NCI-H345 (cell line): ENCODE measurements at places on chromosomes 3 and 15.
A peak's percentile ranks its signal among the peaks of the same experiment; 100 is the strongest.

DNA sequence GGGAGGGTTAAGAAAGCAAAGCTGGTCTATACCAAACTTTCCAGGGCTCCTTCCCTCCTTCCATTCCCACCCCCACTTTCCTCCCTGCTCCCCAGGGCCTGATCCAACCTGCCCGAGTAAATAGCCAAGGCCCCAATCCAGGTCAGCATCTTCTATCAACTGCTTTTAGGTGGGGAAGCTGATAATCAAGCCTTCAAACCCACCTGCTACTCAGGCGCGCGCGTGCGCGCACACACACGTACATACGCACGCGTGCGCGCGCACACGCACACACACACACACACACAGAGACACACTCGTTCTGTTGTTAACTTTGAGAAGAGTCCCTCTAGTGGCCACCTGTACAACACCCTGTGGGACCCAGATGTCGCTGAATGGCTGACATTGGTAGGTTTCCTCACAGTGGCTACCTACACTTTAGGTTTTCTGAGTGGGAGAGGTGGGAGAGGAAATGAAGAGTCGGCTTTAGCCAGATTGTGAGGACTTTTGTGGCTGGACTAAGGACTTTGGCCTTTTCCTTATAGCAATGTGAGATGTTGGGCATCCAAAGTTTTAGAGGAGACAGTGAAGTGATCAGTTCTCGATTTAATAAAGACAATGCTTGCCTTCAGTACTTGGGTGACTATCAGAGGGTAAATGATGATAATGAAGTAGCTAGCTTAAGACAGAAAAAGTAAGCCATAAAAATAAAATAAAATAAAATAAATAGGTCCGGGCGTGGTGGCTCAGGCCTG is 179.9 kb upstream of the C2CD4B start:
- peak; percentile 17 for DNase-seq

DNA sequence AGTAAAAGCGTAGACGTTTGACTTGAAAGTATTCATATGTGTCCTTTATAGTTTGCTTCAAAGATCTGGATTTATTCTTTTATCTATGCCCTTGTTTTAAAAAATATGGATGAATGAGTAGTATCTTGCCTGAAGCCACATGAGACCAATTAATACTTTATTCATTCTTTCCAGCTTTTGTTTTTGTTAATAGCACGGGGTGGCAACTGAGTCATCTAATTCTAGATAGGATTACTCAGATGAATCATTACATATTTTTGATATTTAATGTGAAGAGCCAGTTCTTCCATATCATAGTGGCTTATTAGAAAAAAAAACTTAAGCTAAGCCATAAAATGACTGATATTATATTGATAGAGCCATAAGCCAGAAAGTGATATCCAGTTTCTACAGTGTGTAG is 121.9 kb downstream of the BBX start:
- no peak for DNase-seq

DNA sequence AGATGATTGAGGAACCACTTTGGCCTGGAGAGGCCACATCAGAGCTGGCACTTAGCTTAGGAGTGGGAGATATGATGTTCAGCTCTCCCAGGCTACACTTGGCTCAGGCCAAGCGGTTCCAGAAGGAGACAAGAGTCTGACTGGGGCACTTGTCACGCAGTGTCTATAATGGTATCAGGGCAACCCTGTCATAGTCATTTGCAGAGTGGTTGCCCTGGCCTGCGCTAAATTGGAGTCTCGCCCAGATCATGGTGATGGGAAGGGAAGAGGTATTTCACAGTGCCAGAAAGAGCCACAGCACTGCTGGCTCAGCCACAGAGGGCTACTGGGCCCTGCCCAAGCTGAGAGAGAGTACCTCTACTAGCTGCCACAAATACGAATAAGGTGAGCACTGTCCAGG is 186.9 kb upstream of the CRBN start:
- DNase-seq: no peak

DNA sequence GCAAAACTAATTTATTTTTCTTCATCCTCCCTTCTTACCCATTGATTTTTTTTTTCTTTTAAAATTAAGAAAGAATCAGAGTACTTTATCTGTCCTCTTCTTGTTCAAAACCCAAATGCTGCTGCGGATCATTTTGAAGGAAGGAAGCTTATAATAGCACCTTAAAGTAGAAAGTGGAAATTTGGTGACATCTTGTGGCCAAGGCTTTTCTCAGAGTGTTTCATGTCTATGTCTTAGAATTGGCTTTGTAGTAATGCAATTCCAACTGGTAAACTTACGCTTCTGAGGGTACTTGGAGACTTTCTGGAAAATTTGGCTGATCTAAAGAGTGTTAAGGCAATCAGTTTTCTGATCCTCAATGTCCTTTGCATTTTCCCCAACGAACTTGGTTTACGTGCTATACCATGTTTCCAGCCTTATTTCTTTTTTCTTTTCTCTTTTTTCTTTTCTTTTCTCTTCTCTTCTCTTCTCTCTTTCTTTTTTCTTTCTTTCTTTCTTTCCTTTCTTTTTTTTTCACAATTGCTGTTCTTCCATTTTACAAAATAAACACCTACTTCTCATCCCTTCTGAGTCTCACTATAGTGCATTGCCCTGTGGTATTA is 30.7 kb downstream of the C3orf38 start:
- no peak for DNase-seq

- DNase-seq: no peak
These were observed 126.7 kb downstream of the MYLK start for GRCh38 chr3:123757281-123757940.

GRCh38 chr15:94631608-94632007 is 400.2 kb downstream of the MCTP2 start:
- no peak for DNase-seq

DNA sequence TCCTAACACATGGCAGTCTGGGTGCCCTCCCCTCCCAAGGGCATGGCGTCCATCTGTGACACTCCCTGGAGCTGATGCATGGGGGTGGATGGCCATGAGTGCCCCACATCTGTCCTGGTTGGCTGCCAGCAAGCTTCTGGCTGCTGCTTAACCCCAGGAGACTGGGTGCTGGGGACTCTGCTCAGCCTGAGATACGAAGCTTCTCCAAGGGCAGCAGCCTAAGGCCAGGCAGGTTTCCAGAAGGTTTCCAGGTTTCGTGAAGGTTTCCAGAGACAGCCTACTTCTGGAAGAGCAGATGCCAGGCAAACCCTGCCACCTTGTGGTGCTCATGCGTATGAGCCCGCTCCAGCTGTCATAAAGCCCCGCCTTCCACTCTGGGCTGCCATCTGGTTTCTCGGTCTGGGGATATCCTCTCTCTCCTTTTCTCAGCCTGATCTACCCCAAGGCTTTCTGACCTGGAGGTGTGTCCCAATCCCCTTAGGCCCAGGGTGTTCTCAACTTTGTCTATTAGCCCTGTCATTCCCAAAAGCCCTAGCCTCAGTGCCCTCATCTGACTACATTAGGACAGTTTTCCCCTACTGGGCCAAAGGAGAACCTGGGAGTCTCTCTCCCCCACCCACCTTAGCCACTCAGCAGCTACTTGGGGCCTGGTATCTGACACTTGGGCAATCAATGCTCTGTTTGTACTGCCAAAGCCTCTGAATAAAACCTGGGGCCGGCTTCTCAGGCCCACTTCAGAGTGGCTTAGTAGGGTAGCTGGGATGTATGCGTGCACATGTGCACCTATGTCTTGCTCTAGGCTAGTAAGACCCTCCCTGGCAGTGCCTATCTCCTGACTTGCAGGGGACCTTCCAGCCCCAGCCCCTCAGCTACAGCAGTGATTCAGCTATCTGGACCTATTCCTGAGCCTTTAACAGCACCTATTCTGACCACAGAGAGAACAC is 12.0 kb downstream of the MRPL46 start:
- DNase-seq: peak; percentile 53

GRCh38 chr3:128537091-128537703 is 44.2 kb upstream of the GATA2 start:
- DNase-seq: no peak

DNA sequence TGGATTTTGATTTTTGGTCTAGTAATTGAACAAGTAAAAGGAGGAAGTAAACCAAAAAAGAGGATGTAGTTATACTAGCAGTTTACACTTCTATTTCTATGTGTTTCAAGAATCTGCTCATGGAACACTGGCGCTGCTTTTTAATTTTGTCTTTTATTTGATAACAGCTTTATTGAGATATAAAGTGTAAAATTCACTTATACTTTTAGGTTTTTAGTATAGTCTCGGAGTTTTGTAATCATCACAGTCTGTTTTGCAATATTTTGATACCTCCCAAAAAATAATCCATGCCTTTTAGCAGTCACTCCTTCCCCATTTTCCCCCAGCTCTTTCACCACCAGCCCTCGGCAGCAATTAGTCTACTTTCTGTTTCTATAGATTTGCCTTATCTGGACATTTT is 18.0 kb downstream of the UBE2E2 start:
- DNase-seq: no peak

GRCh38 chr3:58102390-58102750 is 94.1 kb downstream of the FLNB start:
- DNase-seq: no peak

- DNase-seq: peak; percentile 19
These were observed 40.7 kb downstream of the MYRIP start for GRCh38 chr3:39849992-39850715.

DNA sequence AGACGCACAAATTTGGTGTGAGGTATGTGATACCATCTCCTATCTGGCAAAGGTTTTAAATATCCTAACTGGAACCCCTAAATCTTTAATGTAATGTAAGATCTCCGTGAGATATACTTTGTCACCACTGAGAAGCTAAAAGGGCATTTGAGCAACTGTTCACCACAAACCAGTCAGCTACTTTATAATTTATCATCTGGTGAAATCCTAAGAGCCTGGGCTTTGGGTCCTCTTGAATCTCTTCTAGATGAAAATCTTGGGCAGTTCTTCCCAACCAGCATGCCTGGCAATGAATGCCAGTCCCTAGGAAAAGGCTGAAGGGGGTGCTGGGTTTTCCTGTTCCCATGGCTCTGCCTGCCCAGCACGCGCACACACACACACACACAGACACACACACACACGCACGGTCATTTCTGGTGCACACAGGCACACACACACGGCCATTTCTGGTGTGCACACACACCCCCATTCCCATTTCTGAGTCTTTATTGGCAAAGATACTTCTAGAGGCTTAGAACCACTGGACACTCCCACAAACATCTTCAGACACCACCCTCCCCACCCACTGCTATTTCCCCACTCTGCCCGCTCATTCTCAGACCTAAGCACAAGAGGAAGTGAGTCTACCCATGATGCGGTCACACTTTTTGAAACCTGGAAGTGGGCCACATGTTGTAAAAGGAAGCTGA is 72.6 kb downstream of the MYO1E start:
- DNase-seq: no peak

DNA sequence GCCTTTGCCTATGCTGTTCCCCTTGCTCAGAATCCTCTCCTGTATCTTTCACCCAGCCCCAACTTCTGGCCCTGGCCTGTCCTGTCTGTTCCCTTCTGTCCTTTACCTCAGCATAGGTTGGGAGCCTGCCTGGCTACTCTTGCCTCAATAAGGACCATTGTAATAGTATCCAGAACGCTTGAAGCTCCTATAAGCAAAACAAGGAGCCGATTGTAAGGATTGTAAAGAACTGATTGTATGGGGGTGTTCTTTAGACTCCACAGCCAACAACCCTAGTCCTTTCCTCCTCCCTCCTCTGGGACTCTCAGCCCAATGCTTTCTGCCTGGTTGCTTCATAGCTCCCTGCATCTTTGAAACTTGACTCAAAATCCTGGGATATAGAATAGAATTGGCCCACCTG is 18.7 kb upstream of the RAD54L2 start:
- no peak for DNase-seq

- no peak for DNase-seq
These were observed 3.1 kb upstream of the C3orf33 start for GRCh38 chr3:155809181-155809580.

- DNase-seq: no peak
These were observed 487.1 kb upstream of the CNTN3 start for GRCh38 chr3:75101329-75102147.

GRCh38 chr15:66673410-66674322 is 28.4 kb upstream of the SMAD6 start:
- DNase-seq: no peak

DNA sequence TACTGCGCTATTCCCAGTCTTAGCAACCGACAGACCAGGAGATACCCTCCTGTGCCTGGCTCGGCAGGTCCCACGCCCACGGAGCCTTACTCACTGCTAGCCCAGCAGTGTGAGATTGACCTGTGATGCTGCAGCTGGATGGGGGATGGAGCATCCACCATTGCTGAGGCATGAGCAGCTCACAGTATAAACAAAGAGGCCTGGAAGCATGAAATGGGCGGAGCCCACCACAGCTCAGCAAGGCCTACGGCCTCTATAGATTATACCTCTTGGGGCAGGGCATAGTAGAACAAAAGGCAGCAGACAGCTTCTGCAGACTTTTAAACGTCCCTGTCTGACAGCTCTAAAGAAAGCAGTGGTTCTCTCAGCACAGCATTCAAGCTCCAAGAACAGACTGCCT is 160.3 kb downstream of the ANXA2 start:
- DNase-seq: no peak
